Stimulated activated CD4-positive, alpha-beta T cell treated with anti-CD3 and anti-CD28 coated beads, Interleukin-15, amount 100 ng/mL, for 48 hours (primary cell): ENCODE measurements at places on chromosomes 4 and X.

GRCh38 chrX:118569676-118570075 lies 74.1 kb downstream of the DOCK11 start:
- DNase-seq: peak; percentile 10

- DNase-seq: no peak
These were observed 40.2 kb downstream of the STX18 start for GRCh38 chr4:4501679-4502078.

GRCh38 chr4:143286701-143287571 lies 49.7 kb upstream of the GAB1 start:
- no peak for DNase-seq

DNA sequence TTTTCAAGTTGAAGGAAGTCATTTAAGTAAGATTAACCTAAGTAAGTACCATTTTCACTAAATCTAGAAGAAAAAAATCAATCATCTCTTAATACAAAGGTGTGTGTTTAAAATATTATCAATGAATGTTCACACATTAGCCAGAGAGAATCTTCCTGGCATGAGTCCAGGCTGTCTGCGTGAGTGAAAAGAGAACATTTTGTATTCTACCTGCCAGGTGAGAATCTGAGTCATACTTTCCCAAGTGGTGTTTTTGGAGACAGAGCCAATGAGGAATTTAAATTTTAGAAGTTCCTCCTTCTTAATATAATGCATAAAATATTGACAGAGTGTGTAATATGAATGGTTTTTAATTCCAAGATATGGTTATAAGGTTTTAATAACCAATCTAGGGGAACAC lies 371.8 kb upstream of the NR3C2 start:
- DNase-seq: no peak

GRCh38 chr4:117533501-117533900 lies 448.1 kb upstream of the TRAM1L1 start:
- no peak for DNase-seq

DNA sequence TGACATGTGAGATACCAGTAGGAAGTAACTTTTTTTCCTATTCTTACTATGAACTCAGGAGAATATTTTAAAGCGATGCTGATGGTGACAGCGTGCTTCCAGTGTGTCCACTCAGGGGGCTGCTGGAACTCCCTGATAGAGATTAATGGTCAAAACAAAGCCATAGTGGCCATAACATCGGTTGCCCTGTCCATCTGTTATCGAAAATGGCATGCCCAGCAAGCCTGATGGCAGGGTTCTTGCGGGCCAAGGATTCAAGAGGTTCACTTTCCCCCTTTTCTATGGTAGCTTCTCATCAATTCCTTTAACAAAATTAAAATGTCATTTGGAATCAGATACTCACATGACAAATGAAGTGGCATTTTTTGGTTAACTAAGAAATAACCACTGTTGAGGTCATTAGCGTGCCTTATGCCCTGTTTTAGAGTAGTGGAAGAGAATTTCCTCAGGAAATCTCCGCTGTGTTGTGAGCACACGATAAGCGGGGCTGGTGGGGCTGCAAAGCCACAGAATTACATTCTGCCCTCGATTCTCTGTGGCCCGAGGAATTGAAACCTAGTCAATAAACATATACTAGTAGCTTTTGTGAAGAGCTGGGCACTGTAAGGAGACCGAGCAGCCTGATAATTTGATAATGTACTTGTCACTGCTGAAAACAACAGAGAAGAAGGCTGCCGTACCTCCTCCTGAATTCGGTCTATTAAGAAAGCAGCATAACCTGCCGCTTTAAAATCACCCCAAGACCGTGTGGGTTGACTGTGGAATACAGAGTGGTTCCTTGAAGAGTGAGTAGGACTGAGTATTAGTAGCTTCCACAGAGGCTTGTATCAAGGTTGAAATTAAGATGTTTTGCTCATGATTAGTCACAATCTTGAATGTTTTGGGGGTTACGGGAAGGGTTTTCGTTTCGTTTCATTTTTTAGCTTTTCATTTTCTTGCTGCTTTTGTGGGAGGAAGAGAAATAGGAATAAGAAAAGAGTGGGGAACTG lies 46.7 kb downstream of the PTCHD1 start:
- no peak for DNase-seq

GRCh38 chr4:134948110-134948642 lies 746.6 kb upstream of the PABPC4L start:
- DNase-seq: no peak

DNA sequence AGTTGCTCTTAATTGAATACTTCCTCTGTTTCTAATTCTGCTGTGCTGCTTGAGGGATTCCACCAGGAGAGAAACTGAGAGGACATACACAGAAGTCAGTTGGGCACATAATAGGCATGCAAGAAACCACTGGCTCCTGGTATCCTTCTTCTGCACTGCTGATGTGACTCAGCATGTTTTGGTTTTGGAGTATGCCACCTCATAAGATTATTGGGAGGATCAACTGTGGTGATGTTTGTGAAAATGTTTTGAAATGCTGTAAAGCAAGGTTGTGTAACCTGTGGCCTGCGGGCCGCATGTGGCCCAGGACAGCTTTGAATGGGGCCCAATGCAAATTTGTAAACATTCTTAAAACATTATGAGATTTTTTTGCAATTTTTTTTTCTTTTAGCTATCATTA lies 119.6 kb downstream of the GATB start:
- DNase-seq: no peak

DNA sequence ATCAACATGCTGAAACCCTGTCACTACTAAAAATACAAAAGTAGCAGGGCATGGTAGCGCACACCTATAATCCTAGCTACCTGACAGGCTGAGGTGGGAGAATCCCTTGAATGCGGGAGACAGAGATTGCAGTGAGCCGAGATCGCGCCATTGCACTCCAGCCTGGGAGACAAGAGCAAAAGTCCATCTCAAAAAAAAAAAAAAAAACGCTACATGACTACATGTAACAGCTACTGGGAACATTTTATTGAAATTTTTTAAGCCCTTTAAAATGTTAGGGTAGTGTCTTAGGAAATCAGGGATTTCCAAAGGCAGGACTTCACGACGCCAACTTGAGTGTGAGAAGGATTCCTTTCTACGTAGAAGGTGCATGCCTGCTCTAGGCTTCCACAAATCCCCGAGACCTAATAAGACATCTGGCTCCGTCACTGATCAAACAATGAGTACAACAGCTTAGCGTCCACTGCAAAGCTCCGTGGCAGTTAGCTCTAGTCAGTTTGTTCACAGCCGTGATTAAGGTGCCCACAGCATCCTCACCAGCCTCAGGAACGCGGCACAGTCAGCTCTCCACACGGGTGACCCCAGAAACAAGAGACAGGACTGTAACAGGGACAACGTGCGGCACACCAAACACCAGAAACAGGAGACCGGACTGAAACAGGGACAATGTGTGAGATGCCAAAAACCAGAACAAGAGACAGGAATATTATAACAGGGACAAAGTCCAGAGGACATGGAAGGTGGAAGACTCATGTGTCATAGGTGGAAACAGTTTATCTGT lies 33.7 kb downstream of the DHRSX start:
- DNase-seq: no peak

DNA sequence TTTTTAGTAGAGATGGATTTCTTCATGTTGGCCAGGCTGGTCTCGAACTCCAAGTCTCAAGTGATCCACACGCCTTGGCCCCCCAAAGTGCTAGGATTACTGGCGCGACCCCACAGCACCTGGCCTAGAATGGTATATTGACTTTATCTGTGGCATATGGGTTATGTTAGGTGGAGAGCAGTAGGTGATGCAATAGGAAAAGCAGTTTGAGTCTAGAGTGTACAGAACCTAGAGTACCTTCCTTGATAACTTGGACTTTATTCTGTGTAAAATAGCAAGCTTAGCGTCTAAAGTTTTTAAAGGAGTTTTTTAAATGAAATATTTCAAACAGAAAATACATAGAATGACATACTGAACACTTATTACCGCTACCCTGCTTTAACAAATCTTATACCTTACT lies 312.0 kb upstream of the ZCCHC13 start:
- DNase-seq: no peak

GRCh38 chr4:19486400-19486799 lies 765.3 kb upstream of the SLIT2 start:
- no peak for DNase-seq

DNA sequence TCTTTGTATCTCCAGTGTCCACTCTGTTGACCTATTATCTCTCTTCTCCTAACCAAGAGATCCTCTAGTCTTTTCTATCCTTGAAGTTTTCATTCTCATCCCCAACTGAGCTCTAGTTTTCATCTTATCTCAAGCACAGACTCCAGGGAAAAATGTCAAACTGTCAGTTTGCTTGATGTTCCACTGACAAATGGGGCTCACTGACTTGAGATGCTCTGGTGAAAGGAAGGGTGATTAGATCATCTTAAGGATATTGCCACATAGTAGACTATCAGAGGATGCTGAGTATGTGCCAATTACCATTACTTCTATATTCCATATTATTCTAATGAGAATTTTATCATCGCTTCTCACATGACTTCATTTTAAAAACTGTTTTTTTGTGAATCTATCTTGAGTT lies 2008.2 kb downstream of the ARAP2 start:
- no peak for DNase-seq

- DNase-seq: no peak
These were observed 76.9 kb downstream of the WFS1 start for GRCh38 chr4:6346373-6347110.

DNA sequence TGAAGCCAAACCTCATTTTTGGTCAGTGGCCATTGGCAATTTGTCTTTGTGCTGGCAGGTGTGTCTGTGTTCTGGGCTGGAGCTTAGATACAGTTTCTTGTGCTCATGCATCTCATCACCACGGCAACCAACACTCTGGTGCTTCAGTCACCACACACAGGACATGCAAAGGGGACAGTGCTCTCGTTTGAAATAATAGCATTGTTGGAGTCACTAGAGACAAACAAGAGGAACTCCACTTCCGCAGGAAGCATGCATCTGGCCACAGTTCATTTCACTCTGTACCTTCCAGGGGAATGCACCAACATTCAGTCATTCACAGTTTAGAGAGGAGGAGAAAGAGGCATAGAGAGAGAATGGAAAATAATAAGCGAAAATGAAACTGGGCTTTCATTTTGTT lies 267.4 kb downstream of the ANK2 start:
- no peak for DNase-seq

DNA sequence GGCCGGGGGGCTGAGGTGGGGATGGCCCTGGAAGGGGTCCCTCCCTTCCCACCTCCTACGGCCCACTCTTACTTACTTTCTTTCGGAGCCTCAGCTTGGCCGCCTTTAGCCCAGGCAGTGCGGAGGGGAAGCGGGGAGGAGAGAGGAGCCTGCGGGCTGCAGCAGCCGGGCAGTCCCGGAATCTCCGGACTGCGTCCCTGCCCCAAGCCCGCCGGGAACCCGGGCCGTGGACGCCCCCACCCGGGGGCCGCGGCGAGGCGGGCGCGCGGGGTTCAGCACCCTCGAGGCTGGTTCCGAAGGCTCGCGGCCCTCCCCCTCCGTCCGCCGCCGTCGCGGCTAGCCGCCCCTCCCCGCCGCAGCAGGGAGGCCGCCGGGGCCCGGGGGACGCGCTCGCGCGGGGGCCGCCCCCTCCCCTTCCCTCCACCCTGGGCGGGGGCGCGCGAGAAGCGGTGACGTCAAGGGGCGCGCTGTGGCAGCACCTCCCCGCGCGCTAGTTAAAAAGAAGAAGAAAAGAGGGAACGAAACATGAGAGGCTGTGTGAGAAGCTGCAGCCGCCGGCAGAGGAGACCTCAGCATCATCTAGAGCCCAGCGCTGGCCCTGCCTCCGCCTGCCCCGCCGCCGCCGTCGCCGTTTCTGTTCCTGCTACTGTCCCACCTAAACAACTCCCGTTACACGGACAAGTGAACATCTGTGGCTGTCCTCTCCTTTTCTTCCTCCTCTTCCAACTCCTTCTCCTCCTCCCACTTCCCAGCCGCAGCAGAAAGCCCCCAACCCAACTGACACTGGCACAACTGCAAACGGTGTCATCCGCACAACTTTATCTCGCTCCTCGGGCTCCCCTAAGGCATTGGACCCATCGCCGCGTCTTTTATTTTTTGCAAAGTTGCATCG lies at the start of gene HHIP:
TSS of gene HHIP (plus strand) at position 526 of the 892 bp plus-strand sequence. CDS start 520 bp downstream, outside the sequence.
- DNase-seq: no peak

- no peak for DNase-seq
These were observed 1.0 kb upstream of the USP27X start for GRCh38 chrX:49878128-49878833.

DNA sequence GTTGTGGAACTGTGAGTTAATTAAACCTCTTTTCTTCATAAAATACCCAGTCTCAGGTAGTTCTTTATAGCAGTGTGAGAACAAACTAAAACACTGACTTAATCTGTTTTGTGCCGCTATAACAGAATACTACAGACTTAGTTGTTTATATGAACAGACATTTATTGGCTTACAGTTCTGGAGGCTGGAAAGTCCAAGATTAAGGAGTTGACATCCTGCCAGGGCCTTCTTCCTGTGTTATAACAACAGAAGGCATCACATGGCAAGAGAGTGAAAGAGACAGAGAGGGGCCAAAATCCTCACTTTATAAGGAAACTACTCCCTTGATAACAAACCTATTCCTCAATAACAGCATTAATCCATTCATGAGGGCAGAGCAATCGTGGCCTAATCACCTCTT lies 42.5 kb upstream of the KCNIP4 start:
- DNase-seq: no peak

GRCh38 chr4:122715221-122715620 lies 17.3 kb upstream of the BBS12 start:
- DNase-seq: no peak

DNA sequence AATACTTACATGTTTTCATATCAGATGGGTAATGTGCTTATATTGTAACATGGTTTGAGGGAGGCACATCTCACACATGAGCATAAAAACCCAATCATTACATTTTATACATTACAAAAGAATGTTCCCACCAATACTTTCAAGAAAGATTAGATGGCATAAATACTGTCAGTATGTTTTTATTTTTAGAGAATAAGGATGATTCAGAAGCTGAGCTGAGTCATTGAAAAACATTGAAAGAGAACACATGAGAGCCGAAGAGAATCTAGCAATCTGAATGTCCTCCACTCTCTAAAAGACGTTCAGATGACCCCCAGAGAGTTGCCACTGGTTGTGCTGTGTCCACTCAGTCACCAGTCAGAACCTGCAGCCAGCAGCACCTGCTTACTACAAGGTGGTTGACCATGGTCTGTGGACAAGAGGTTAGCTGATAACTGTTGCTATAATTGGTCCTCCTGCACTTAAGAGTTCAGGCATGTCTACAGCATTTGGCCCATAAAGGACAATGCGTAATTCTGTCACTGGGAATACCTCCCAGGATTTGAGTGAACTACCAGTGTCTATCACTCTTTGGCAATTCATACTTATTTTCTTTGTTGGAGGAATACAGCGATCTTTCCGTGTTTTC lies 382.2 kb upstream of the IGFBP7 start:
- DNase-seq: no peak

- no peak for DNase-seq
These were observed 856.6 kb downstream of the CENPC start for GRCh38 chr4:66688674-66689073.

DNA sequence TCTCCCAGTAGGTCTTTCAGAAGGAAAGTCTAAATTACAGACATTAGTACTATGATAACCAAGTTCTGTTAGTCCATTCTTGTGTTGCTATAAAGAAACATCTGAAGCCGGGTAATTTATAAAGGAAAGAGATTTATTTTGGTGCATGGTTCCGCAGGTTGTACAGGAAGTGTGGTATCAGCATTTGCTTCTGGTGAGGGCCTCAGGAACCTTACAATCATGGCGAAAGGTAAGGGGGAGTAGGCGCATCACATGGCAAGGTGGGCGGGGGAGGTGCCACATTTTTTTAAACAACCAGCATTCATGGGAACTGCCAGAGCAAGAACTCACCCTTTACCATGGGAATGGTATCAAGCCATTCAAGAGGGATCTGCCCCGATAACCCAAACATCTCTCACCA lies 26.2 kb upstream of the USP46 start:
- DNase-seq: no peak
